Stimulated activated CD4-positive, alpha-beta T cell treated with anti-CD3 and anti-CD28 coated beads, Interleukin-15, amount 100 ng/mL, for 24 hours (primary cell): ENCODE measurements at places on chromosomes 7 and 10.

- no peak for DNase-seq
Measured at GRCh38 chr10:115827231-115828009, 445.6 kb downstream of the GFRA1 start.

GRCh38 chr10:57627642-57628178 is 640.0 kb downstream of the IPMK start:
- DNase-seq = no peak

GRCh38 chr10:88857831-88858230 is 6.2 kb upstream of the ANKRD22 start:
- no peak for DNase-seq

- no peak for DNase-seq
Measured at GRCh38 chr7:1241603-1242255, 9.1 kb downstream of the UNCX start.

GRCh38 chr10:60473557-60473956 is 83.9 kb upstream of the ANK3 start:
- DNase-seq = no peak

GRCh38 chr7:6433784-6434615 is 13.8 kb downstream of the DAGLB start:
- no peak for DNase-seq

- no peak for DNase-seq
Measured at GRCh38 chr10:44860811-44861736, 50.1 kb upstream of the TMEM72 start.

GRCh38 chr7:45646207-45646821 is 72.1 kb downstream of the ADCY1 start:
- DNase-seq = no peak
